ENCODE measurements at places on chromosomes 4 and X. TPM values are rescaled to one million over a fixed set of nuclear protein-coding genes. Genes with fewer than 3 reads are reported as not detected.

The PRRG1 gene
- 6.1 TPM for polyA plus RNA-seq

The SSX4B gene
- not detected for polyA plus RNA-seq

The PRKX gene
- 1.6 TPM for polyA plus RNA-seq

The MAGEA9B gene
- polyA plus RNA-seq: not detected

The ITIH6 gene
- not detected for polyA plus RNA-seq

Measured in right cardiac atrium (tissue), 5 donors.